Occipital lobe (tissue), 3 donors: ENCODE measurements at places on chromosomes 2 and 18.

DNA sequence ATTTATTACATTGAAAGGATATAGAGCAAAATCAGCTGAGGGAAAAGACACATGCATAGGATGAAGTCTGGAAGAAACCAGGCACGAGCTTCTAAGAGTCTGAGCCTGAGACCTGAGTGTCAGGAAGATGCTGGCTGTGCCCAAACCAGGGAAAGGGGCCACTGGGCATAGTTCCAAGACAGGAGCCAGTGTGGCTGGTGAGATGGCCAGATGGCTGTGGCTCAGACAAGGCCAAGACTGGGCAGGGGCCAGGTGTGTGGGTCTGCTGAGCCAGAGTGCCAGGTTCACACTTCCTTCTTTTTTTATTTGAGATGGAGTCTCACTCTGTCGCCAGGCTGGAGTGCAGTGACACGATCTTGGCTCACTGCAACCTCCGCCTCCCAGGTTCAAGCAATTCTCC is 95.5 kb upstream of the ATG16L1 start:
- DNase-seq: no peak

DNA sequence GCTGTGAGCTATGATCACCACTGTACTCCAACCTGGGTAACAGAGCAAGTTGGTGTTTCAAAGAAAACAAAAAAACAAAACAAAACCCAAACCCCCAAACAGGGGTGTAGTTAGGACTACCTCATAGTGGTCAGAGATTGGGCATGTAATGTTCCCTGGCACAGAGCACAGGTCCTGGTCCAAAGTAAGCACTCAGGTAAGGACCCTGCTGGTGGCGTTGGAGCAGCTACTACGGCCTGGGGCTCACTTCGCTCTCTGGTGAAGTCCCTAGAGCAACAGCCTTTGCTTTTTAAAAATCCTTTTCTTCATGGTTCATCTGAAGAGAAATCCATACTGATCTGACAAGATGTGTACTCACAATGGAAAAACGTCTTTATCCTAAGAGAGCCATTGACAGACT is 130.4 kb downstream of the ZNF236 start:
- no peak for DNase-seq

- DNase-seq: no peak
Observed at GRCh38 chr2:200756618-200757321, 54.9 kb upstream of the BZW1 start.

DNA sequence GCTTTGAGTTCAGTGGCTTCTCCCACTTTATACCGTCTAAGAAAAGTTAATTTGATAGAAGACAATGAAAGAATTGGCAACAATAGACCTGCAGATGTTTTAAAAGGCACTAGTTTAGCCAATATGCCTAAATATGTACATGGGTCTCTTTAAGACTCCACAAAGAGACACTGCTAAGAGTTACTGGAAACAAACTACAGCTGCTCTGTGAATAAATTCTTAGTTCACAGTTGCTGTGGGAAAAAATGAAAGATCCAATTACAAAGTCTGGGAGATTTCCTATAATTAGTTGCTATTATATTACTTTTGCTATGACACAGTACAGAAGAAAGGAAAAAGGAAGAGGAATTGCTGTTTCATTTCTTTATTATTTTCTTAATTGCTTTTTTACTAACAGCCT is 34.3 kb downstream of the SCN9A start:
- no peak for DNase-seq

GRCh38 chr2:84919885-84920580 is 14.6 kb downstream of the TMSB10 start:
- DNase-seq: peak; percentile 32

DNA sequence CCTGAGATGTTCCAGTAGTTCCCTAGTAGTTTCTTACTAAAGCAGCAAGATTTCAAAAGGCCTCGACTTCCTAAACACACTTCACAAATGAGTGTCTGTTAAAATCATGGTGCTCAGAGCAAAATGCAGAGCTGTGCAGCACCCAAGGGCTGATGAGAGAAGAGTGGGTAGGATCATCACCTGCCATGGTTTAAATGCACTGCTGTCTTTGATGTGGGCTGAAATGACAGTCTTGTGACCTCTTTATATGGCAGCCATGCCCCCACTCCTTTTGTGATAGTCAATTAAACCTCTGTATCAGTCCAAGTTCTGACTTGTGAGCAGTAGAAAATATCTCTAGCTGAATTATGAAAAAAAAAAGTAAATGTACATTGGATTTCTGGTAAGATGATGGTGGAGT is 107.1 kb downstream of the TFCP2L1 start:
- DNase-seq: no peak

DNA sequence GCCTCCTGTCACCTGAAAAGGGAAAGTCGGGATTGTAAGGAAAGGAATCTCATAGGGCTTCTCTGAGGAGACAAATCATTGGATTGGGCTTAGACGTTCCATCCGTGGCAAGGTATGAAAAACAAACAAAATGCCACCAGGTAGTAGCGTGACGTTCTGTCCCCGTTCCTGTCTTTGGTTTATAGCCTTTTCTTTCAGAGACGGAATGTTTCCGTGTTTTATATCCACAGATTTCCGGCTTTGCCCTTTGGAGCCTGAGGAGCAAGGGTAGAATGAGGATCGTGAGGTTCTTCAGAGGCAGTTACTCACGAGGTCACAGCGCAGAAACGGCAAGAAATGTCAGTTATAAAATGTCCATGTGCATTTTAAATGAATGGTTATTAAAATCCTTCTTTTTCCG is 118.3 kb downstream of the TMEM18 start:
- no peak for DNase-seq

DNA sequence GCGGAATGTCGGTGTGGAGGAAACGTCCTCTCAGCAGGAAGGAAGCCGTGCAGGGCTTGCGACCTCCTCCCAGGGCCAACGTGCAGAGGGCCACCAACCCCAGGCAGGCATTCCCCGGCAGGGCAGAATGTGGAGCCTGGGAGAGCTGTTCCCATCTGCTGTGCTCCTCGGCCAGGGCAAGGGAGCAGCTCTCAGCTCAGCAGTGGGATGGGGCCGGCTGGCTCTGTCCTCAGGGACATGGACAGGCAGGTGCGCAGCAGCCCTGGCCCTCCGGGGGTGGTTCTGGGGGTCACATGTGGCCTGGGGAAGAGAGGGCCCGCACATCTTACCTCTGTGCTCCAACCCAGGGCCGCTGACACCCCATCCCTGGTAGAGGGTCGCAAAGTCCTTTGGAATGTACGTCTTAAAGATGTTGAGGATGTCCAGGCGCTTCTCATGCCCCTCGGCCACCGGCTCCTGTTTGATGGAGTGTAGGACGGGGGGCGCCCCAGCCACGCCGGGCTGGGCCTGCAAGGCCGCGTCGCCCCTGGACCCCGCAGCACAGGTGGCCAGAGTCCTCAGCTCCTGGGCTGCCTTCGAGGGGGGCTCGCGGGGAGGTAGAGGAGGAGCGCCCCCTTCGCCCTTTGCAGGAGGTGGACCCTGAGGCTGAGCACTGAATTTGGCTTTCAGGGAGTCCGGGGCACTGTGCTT is 116.4 kb downstream of the ZNF516 start:
- DNase-seq: no peak

- DNase-seq: no peak
Observed at GRCh38 chr2:111095434-111095833, 25.3 kb upstream of the BCL2L11 start.

DNA sequence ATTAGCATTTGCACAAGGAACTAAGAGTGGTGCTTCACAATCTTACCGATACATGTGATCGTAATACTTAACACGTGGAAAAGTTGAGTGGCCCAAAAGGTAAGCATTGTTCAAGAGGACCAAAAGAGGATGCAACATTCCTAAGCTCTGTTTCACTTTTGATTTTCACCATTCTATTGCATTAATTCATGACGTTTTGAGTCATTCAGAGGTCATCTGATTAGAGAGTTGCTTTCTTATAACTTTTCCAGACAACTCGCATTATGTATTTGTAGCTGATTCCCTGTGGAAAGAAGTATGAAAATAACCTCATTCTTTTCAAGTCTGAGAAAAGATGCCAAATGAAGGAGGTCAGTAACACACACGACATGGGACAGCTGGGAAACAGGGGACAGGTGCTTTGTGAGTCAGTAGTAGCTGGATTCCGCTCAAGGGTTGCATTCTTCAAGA is 344.4 kb downstream of the RND3 start:
- DNase-seq: no peak

DNA sequence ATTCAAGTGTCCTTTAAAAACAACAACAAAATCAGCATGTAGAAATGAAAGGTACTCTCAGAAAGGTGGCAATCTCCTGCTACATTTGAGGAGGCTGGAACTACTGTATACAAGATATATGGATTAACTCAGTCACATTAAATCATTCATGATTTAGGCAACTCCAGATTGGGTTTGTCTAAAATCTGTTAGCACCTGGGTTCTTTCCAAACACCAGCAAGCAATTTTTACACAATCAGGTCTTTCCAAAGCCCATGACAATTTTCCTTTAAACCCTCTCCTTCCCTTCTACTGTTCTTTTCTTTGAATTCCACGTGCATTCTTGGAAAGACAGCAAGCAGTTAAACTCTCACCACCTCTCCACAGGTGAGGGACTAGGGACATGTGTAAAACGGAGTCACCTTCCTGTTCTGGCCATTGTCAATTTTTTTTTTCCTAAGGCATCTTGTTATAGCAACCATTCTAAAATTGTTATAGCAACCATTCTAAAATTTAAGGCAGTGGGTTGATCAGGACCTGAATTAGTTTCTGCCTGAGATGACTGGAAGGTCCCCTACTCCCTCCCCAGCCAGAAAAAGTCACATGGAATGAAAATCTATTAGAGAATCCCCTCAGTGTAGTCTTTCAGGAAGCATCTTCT is 113.9 kb downstream of the ANKRD44 start:
- DNase-seq: no peak

- no peak for DNase-seq
Observed at GRCh38 chr2:219116776-219117646, 43.6 kb downstream of the NHEJ1 start.

GRCh38 chr2:9286554-9287399 is 80.2 kb downstream of the ASAP2 start:
- DNase-seq: no peak

DNA sequence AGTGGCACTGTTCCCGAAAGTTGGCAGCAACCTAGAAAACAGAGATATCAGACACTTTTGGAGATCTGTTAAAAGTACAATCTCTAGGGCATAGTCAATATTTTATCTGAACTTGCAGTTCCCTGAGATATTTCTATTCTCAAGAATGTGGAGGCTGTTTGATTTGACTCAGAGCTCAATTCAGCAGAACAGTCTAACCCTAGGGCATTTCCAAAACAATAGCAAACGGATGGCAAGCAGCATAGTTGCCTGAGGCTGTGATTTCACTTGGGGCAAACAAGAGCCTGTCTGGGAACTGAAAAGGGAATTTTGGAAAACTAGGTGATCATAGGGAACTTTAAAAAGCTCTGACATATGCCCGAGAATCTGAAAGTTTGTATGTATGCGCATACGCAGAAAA is 772.8 kb upstream of the LRRTM1 start:
- no peak for DNase-seq

GRCh38 chr2:82124629-82125028 is 1820.1 kb upstream of the LRRTM1 start:
- DNase-seq: no peak

GRCh38 chr18:58132595-58133261 is 88.7 kb downstream of the NEDD4L start:
- DNase-seq: no peak

- no peak for DNase-seq
Observed at GRCh38 chr2:102724016-102724490, 37.8 kb upstream of the TMEM182 start.

GRCh38 chr2:4258563-4258962 is 555.2 kb downstream of the DCDC2C start:
- no peak for DNase-seq

GRCh38 chr2:66317268-66317890 is 117.5 kb upstream of the MEIS1 start:
- DNase-seq: no peak

GRCh38 chr2:27303093-27304025 is 4.9 kb downstream of the UCN start:
- no peak for DNase-seq

- DNase-seq: no peak
Observed at GRCh38 chr18:54235871-54236270, 11.4 kb upstream of the MBD2 start.
